ENCODE measurements at places on chromosomes 11 and 22. TPM values are rescaled to one million over a fixed set of nuclear protein-coding genes. Genes with fewer than 3 reads are reported as not detected.

DNA sequence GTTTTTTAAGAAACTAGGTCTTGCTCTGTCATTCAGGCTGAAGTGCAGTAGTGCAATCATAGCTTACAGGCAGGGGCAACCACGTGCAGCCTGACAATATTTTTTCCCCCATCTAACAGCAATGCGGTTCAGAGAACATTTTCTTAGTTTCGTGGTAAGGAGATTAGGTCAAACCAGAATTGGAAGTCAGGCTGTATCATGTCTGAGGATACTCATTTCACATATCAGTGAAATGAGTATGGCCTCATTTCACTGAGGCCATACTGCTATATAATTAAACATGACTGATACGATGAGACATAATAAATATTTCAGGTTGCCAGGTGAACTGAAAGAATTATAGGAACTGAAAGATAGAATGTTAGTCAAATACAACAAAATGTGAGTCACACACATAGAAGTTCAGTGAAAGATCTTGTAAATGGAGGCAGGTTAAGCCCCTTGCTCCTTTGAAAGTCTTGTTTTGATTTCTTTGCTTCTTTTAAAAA, 32.5 kb upstream of the IZUMO1R start:
- no peak for DNase-seq

DNA sequence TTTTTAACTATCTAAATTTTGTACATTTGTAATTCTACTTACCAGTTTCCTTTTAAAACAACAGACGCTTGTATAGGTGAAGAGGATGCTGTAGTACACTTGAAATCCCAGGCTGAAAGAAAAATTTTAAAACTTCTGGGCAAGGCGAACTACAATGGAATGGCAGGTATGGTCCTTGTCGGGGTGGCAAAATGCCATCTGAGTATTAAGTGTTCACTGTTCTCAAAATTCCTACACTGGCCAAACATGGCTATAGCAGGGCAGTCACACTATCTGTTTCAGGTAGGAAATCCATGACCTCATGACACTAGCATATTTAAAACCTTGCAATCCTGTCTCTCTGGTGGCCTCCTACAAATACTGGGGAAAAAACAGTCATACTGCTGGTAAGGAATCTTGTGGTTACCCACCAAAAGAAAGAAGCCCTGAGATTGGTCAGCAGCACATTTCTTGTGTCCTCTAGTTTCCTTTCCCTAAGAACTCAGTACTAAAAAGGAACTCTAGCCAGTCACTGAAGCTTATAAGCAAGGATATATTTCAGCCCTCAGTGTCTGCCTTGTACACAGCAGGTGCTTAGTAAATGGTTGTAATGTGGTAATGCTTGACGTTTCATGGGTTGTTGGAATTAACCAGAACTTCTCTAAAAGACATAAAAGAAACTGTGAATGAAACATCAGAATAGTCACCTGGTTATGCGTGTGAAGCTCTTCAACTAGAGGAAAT, 5.2 kb upstream of the ZC3H12C start:
- DNase-seq: no peak

- DNase-seq: no peak
Observed at GRCh38 chr22:49617866-49618676, 209.6 kb downstream of the BRD1 start.

DNA sequence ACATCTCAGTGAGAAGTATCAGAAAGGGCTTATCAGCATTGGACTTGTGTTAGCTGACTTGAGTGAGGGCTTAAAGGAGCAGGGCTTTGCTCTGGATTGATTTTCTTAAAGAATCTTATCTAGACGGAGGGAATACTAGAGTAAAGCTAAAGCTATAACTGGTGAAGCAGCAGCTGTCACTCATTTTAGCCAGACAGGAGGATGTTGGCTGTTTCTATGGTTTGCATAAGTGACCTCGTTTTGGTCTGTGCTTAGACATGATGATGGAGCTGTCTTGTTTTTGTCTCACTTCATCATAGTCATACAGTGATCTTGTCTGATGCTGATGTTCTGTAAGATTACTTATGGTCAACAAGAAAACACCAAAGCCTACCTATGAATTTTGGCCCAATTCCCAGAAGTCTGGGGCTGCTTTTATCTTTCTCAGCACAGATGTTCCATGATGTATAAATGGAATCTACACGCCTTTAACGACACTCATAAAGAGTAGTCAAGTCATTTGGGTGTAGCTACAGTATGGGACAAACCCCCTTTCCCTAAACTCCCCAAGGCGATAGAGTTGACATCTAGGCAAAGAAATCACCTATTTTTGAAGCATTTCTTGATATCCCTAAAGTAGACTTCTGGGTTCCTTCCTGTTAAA, 77.5 kb upstream of the UCP3 start:
- no peak for DNase-seq

DNA sequence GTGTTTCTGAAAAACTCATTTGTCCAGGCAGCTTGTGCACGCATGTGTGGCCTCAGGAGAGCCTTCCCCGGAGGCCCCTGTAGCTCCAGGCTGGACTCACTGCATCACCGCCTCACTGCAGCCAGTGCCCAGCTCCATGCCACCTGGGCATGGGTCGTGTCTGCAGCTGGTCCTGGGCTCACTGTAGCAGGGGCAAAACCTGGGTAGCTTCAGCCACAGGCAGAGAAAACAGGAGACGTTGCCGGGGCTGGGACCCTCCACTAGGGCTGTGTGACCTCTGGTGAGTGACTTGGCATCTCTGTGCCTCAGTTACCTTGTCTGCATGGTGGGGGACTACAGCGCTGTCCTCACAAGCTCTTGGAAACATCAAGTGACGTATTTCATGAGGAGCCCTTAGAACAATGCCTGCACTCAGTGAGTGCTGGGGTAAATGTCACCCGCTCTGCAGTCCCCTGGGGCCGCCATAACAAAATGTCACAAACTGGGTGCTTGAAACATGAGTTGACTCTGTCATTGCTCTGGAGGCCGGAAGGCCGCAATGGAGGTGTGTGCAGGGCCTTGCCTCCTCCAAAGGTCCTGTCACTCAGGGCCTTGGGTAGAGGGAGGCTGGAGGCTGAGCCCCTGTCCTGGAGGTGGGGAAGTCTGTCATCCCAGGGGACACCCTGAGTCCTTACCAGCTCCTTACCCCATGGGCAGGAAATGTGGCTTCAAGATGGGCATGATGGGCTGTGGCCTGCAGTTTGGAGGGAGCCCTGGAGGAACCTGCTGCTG, 488.7 kb downstream of the TBC1D22A start:
- no peak for DNase-seq

DNA sequence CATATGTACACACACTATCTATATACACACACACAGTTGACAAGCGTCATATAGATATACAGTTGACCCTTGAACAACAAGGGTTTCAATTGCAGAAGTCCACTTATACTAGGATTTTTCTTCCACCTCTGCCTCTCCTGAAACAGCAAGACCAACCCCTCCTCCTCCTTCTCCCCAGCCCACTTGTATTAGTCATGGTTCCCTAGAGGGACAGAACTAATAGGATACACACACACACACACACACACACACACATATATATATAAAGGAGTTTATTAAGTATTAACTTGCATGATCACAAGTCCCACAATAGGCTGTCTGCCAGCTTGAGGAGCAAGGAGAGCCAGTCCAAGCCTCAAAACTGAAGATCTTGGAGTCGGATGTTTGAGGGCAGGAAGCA, 92.9 kb downstream of the DHCR7 start:
- DNase-seq: no peak

DNA sequence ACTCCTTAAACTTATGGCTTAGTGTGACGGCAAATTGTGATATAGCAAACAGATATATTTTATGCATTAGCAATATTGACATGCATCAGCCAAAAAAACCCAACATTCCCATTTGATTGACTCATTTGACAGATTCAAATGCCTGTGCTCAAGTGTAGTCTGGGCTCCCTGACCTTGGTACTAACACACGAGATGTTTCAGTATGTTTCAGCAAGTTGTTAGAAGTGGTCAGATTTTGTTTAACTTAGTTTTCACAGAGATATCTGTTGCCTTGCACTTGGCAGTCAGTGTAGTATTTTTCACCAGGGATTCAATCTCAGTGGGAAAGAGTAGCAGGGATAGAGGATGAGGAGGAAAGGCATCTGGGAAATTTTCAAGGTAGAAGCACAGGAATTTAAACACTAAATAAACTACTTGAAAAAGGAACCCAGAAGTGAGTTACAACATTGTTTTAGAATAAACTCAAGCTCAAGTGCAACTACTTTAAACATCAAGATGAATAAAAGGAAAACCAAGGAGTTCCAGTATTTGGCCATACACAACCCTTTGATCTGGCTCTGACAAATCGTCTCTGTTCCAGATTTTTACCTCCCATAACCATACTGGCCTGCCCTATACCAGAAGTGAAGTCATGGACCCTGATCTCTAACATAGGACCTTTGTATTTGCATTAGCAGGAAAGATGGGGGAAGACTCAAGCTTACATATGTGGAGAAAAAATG, 56.5 kb upstream of the BLID start:
- no peak for DNase-seq

GRCh38 chr11:1235306-1235900, 12.5 kb downstream of the MUC5B start:
- DNase-seq: no peak

- DNase-seq: no peak
Observed at GRCh38 chr11:55949330-55949729, 13.1 kb upstream of the OR5I1 start.

DNA sequence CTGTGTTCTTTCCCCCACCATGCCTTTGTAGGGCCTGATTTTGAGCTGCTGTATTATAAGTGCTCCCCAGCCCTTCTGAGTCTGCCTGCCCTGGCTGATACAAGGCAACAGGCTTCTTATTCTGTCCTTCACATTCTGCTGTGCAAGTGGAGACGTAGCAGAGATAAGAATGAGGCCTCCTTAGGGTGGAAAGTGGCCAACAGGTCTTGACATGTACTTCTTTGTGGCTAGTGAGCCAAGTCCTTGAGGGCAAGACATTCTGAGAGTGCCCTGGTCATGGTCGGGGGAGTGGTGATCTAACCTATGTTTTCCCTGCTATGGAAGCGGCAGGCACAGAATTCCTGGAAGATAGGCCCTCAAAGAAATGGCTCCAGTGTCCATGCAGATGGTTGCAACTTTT, 235.7 kb upstream of the CADM1 start:
- no peak for DNase-seq

DNA sequence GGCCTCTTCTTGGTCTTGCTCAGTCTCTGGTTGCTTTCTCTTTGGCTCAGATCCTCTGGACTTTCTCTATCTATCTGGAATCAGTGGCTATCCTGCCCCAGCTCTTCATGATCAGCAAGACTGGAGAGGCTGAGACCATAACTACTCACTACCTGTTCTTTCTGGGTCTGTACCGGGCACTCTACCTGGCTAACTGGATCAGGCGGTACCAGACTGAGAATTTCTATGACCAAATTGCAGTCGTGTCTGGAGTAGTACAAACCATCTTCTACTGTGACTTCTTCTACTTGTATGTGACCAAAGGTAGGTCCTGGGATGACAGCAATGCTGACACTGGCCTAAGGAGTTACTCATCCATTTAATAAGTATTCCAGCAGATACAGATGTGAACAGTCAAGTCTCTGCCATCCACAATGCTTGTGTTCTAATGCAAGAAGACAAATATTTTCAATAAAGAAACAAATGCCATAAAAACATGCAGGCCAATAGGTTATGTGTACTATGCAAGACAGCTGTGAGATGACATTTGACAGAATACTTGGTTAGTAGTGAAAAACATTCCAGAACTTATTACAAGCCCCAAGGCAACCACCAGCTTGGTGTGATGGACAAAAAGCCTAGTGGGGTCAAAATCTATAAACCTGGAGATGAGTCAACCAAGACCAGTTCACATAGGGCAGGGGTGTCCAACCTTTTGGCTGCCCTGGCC, 13.4 kb downstream of the KDELR3 start:
- DNase-seq: no peak

The OPCML gene
- 0.76 TPM for total RNA-seq

The SLC39A13 gene
- total RNA-seq: 60.8 TPM

Data from hepatocyte (in vitro differentiated cells).